LNCaP clone FGC (cell line): ENCODE measurements at places on chromosomes 1 and 21.
A peak's percentile ranks its signal among the peaks of the same experiment; 100 is the strongest.

DNA sequence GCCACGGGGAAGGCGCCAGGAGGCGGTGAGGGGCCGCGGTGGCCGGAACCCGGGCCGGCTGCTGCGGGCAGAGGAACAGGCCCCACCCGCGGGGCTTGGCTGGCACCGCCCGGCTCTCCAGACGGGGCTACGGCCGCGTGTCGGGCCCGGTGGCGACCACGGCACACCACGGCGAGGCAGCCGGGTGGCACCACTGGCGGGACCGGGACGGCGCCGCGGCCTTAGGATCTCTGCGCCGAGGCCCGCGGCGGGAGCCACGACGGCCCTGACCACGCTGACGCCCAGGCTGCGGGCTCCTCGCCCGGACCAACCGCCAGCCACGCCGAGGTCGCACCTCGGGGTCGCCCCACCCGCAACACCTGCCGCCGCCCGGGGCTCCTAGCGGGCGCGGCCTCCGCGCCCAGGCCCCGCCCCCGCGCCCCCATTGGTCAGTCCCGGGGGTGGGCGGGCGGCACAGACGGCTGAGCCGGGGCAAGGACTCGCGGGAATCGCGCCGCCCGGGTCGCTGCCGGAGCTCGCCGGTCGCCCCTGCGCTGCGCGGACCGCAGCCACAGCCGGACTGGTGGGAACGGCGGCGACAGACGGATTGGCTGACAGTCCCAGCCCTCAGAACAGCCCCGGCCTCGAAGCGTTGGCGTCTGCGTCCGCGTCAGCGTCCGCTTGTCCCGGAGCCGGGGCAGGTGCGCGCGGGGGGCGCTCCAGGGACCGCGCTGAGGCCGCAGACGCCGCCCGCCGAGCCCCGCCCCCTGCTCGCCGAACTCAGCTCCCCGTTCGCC, at the start of gene BMP8A:
Gene BMP8A, plus strand, starts transcription at position 491 of the 776 bp plus-strand sequence. CDS start 356 bp downstream, outside the sequence.
- no peak for DNase-seq

GRCh38 chr21:37868446-37869295, 47.6 kb downstream of the KCNJ6 start:
- DNase-seq: no peak

- no peak for DNase-seq
Measured at GRCh38 chr1:219105893-219106292, 67.8 kb upstream of the LYPLAL1 start.

- no peak for DNase-seq
Measured at GRCh38 chr1:96598416-96599168, 123.0 kb upstream of the PTBP2 start.

DNA sequence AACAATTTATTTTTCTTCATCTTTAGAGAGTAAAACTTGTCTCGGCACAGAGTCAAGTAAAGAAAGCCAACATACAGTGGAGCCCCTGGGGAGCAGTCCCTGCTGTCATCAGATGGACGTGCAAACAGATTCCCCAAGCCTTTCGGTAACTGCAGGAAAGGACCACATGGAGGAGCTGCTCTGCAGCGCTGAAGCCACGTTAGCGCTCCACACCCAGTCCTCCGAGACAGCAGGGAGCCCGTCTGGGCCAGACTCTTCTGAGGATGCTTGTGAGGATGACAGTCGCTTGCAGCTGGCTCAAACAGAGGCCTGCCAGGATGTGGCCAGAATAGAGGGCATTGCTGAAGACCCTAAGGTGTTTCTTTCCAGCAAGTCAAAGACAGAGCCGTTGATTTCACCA, 77.1 kb upstream of the SCCPDH start:
- DNase-seq: no peak

- no peak for DNase-seq
Measured at GRCh38 chr1:102796429-102796828, 311.9 kb downstream of the COL11A1 start.

DNA sequence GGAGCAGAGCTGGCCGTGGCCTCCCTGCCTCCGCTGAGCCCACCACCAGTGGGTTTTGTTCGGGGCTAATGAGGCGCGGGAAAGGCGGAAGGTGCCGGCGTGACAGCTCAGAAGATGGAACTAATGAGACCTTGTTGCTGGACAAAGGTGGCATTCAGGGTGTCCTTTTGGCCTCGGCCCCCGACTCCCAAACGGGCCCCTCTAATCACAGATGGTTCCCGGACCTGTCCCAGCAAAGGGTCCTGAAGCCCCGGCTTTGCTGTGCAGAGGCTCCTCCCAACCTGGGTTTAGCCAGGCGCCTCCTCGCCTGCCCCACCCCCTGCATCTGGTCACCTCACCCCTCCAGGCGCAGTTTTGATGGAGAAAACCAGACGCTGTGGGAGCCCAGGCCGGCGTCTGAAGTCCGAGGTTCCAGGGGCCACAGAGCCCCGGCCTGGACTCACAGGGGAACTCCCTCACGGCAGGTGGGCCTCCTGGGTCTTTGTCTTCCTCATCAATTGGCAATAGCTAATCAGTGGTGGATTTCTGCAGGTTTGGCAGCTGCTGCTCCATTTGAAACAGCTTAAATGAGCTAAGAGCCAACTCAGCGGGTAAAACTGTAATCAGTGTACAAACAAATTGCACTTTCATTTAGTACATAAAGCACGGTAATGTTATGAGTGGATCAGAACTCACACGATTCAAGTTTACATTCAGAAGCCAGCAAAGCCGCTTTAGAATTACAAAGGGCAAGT, 44.3 kb upstream of the ADARB1 start:
- no peak for DNase-seq

- DNase-seq: no peak
Measured at GRCh38 chr1:182338806-182339370, 52.7 kb downstream of the GLUL start.

DNA sequence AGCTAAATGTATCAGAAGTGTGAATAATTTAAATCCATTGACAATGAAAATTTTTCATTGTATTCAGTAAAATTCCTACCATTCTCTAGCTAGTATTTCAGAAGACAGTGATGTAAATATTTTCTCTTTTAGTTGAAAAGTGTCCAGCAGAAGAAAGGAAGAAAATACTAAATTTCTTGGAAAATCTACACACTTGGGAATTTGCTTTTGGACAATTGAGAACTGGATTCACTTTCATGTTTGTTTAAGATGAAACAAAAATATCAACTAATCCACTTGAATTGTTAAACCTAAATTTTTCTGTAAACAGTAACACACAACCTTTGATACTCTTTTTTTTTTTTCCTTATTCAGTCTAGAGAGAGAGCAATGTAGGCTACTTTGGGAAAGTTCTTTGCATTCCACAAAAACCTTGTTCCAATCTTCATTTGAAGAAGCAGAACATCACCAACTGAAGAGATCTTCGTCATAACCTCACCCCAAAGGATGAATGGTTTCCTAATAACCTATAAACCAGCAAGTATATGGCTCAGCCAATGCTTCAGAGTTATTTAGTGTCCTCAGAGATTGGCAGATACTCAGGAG, 155.1 kb upstream of the GORAB start:
- DNase-seq: no peak

- no peak for DNase-seq
Measured at GRCh38 chr1:59285691-59286090, 11.2 kb upstream of the FGGY start.

DNA sequence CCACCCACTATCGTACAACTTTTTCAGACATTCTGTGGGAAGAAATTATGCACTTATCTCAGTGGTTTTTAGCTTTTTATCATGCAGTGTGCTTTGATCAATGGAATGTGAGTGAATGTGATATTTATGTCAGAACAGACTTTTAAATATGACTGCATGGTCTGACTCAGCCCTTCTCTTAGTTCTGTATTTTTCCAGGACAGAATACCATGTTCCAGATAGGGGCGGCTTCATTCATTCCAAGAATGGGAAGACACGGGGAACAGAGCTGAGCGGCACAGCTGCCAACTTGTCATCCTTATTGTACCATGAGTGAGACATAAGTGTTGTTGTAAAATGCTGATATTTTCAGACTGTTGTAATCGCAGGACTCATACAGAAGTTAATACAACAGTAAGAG, 214.6 kb upstream of the NCAM2 start:
- DNase-seq: no peak

DNA sequence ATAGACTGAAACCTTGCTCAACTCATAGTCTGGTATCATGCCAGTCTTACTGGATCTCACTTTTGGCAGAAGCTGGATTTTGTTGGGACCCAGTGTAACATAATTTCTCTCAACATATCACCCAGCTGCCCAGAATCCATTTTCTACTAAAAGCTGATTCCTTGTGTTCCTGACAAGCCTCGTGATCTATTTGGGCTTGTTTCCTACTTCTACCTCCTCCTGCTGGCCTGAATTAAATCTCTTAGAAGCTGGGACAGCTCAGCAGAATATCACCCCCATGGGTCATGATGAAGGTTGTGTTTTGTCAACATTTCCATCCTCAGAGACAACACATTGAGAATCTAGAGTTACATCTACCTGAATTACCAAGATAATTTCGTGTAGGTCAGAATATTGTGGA, 7.7 kb downstream of the GOLT1A start:
- no peak for DNase-seq

- DNase-seq: no peak
Measured at GRCh38 chr1:1033009-1033587, 13.2 kb downstream of the AGRN start.

DNA sequence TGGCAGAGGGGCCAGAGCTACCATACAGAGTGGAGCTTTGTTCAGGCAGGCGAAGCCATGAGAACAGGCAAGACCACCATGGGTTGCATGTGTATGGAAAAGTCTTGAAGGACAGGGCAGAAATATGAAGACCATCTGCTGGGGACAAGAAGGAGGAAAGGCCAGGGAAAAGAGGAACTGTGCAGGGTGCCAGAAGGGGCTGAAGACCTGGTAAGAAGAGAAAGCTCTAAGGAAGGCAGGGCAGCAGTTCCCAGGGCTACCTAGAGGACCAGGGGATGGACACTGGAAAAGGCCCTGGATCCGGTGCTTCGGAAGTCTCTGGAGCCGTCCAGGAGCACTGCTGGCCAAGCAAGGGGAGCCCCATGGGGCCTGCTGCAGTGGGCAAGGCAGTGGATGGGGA, 43.4 kb downstream of the PKP1 start:
- DNase-seq: no peak

- no peak for DNase-seq
Measured at GRCh38 chr21:32044205-32045180, 171.7 kb downstream of the HUNK start.

GRCh38 chr1:219927298-219927955, 930 bp downstream of the SLC30A10 start:
- DNase-seq: no peak

DNA sequence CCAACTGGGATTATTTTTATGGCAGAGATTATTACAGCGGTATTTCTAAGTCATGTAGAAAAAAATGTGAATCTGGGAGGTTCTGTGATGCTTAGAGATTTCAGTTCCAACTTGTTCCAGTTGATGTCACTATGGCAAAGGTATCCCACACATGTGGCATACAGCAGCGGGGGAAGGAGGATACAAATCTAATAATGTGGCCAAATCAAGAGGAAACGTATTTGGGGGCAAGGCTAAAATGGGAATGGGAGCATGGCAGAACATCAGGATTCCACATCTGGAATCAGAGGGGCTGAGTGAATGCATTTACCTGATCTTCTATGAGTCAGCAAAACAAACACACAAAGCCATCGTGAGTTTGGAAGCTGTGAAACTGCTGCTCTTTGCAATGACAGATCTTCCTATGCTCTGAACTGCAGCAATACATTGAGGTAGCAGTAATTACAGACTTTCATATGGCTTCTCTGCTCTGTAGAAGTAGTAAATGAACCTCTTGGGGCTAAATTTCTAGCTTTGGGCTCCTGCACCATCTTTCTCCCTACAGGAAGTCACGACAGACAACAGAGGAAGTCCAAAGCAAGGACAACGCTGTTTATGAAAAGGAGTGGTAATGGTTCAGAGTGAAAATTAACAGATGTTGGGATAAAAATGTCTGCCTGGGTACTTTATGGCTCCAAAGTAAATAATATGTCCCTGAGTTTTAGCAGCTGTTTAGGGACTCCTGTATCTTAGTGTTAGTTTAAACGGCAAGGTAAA, 55.5 kb downstream of the GABPA start:
- DNase-seq: peak; percentile 10

- DNase-seq: no peak
Measured at GRCh38 chr1:27163093-27163492, 8.2 kb upstream of the SLC9A1 start.

DNA sequence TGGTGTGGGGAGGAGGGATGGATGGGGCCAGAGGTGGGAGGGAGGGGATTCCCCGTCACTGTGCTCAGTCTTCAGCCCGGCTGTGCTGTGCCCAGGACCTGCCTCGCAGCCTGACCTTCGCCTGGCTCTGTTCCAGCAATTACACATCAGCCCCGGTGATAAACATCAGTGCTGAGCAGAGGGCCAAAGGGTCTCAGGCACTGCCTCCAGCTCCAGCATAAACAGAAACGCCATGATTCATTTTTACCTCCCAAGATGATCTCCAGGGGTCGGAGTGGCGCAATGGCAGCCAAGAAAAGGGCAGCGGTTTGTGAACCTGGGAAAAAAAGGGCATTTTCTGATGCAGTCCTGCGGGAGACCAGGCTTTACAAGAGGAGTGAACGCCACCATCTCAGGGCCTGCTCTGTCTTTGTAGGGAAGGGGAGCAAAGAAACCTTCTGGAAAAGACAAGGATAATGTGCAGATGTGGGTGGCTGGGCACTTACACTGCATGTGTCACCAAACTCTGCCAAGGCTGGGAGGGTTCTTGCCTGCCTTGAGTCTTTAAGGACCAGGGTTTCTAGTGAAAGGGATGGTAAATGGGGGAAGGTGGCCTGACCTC, 28.1 kb downstream of the SHISA4 start:
- peak; percentile 4 for DNase-seq

DNA sequence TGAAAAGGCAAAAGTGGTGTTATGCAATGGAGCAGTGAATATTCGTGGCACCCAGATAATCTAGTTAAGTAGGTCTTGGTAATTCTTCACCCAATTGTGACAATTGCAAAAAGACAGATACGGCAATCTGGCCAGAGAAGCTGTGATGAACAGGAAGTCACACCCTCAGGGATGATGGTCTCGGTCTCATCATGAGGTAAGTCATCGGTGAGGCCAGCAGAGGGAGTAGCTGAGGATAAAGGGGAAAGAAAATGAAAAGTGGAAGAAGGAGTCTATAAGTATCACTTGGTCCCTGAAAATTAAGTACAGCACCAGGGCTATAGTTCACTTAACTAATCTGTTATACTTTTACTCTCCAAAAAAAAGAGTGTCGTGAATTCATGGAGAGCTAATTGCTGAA, 258.8 kb upstream of the NCAM2 start:
- no peak for DNase-seq

- no peak for DNase-seq
Measured at GRCh38 chr1:145751491-145752037, 32.3 kb downstream of the CD160 start.

- no peak for DNase-seq
Measured at GRCh38 chr1:192005976-192006375, 152.3 kb upstream of the RGS18 start.

- DNase-seq: no peak
Measured at GRCh38 chr1:62476525-62477219, 39.8 kb downstream of the USP1 start.

- no peak for DNase-seq
Measured at GRCh38 chr1:224675590-224675989, 59.5 kb downstream of the CNIH3 start.

DNA sequence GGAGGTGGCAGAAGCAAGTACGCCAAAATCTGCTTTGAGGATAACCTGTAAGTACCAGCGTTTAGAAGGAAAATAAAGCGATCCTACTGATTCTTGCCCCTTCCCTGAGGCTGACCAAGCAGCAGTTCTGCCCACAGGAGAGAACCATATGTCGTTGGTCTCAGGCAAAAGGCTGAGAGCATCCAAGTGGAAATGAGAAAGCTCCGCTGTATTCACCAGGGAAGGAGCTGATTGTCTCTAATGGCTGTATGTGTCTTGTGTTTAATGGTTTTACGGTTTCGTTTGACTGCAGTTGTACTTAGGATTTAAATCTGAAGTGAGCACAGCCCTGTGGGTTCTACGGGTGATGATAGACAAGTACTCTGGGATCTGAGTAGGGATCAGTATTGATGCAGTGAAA, 21.9 kb downstream of the FAM3B start:
- DNase-seq: no peak
